Sciatic nerve (tissue), 2 donors: ENCODE measurements at places on chromosomes 13 and 19. TPM values are rescaled to one million over a fixed set of nuclear protein-coding genes. Genes with fewer than 3 reads are reported as not detected.

PRTN3 gene
- 0.71 TPM for total RNA-seq

TCF3 gene
- 48.7 TPM for total RNA-seq

MYO9B gene
- 90.7 TPM for total RNA-seq

COMP gene
- 7.6 TPM for total RNA-seq

SRRM5 gene
- total RNA-seq, result 0.58 TPM

ZNF93 gene
- 3.6 TPM for total RNA-seq

MAP2K7 gene
- total RNA-seq, result 34.0 TPM

FSD1 gene
- 0.31 TPM for total RNA-seq

DNA sequence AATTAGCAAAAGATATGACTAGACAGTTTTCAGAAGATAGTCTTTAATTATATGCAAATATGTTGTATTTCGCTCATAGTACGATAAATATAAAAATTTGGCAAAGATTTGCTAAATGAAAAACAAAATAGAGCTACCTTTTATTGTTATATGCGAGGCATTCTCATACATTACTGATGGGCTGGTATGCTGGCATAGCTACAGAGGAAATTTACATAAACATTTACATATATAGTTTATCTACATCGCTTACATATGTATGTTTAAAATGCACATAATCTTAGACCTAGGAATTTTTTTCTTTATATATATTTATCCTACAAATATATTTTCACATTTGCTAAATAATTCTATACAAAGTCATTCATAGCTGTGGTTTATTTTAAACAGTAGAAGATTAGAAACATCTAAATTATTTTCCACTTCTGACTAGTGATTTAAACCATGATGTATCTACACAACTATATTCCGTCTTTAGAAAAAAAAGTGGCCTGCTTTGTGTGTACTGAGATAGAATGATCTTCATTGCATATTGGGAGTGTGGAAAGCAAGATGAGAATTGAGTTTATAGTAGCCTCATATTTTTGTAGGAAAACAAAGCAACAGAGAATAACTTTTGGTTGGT is 1345.0 kb upstream of the SLC10A2 start:
- DNase-seq, result no peak

DNA sequence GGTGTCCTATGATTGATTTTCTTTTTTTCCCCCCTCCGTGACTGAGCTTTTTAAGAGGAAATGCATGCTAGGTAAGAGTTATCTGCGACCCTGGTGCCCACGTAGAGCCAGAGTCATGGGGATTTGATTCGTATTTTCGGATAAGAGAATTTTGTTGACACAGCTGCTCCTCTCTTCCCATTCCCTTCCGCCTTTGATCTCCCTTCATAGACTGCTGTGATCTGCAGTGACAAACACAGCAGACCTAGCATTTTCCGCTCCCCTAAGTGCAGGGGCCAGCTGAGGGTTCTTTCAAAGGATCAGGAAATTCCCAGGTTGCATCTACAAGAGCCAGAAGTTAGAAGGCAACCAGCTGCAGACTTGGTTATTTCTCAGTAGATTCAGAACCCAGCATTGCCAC is 70.5 kb downstream of the ZNF568 start:
- no peak for DNase-seq

GRCh38 chr19:30552593-30552992 is 180.4 kb downstream of the ZNF536 start:
- DNase-seq, result no peak

- no peak for DNase-seq
Observed at GRCh38 chr13:74017301-74018061, 116.7 kb downstream of the KLF12 start.

DNA sequence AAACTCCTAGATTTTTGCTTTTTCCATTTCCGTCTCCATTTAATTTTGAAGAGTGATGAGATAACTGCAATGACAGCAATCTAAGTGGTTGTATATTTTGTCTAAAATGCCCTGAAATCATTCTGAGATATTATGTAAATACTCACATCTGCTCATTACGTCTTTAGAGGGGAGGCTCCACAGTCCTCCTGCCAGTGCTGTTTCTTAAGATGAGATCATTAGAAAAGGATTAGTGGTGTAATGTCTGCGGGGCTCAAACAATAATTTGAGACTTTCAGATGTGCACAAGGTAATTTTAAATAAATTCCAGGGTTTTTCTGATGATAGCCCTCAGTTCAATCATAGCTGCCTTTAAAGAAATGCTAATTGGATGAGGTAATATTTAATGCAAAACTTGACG is 437.9 kb downstream of the FOXO1 start:
- no peak for DNase-seq

DNA sequence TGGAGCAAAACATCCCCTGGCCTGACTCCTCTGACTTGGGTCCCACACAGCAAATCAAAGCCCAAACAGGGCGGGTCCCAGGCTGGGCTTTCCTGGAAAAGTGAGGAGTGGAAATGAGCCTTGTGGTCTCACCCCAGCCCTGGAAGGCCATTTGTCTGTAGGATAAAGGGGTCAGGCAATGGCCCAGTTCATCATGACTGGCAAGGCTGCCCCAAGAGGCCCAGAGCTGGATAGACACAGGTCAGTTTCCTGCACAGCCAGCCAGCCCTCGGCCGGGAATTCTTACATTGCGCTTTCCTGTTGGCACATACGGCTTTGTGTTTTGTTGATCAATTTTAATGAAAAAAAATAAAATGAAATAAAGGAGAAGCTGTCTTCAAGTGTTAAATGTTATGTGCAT is 174.3 kb downstream of the TSHZ3 start:
- DNase-seq, result no peak
